ENCODE measurements at places on chromosomes 6 and 20.
A peak's percentile ranks its signal among the peaks of the same experiment; 100 is the strongest.

DNA sequence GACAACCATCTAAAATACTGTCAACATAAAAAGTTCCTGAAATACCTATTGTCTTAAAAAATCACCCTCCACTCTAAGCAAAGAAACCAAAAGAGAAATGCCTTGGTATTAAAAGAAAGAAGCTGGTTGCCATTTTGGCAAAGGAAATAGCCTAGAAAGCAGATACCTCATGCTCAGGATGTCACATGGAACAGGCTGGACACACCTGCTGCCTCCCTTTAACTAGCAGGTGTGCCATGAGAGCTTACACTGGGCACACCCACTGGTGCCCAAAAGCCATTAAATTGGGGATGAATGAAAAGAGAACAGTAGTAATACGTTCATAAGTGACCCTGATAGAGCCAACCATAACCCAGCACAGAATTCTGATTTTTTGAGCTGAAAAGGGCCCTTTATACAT, 1.5 kb downstream of the SLC23A2 start:
- DNase-seq, result no peak

GRCh38 chr20:13212750-13213149, 8.3 kb upstream of the ISM1 start:
- peak; percentile 42 for DNase-seq

- DNase-seq, result no peak
Measured at GRCh38 chr6:149500096-149500495, 15.3 kb upstream of the ZC3H12D start.

DNA sequence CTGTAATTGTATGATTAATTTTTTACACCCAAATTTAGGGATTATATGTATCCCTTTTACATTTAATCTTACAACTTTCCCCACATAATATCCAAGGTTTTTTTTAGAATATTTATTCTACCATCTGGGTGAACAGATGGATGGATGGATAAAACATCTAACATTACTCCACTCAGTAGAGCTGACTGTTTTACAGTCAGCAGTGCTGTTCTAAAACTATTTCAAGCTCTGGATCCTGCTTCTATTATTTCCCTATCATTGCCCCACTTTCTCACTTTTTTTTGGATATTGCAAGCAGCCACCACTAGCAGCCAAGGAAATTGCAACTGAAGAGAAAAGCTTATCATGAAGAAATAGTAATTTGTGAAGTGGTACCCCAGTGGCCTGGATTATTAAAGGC, 173.7 kb downstream of the ARHGAP18 start:
- no peak for DNase-seq

- no peak for DNase-seq
Measured at GRCh38 chr20:2599288-2600006, 53.0 kb upstream of the NOP56 start.
